ENCODE measurements at places on chromosomes 11 and 22.

DNA sequence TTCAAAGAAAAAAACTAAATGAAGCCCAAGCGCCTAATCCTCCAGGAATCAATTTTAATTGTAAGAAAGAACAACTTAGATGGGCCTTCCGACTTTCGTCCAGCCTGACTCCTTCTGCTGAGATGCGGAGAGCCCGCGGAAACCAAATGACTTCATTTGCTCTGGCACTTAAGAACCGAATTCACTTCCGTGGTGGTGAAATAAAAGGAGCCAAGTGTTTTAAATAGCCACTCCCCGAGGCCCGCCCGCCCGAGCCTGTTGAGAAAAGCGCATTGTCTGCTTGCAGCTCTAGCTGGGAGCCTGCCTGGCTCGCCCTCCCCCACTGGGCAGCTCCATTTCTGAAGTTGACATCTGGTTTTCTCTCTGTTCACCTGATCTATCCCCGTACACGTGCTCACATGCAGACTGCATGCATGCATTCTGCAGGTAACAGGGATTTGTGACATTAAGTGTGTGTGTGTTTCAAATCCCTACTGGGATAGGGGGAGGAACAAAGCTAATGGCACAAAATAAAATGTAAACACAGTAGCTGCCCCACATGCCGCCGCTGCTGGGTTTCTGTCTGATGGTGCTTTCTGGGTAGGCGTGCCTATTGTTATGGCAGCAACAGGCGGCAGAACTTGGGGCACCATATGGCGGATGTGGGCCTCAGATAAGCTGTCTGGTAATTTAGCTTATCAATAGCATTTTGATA lies 6.2 kb downstream of the TEAD1 start:
- no peak for DNase-seq

GRCh38 chr22:32034275-32034674 lies 8.8 kb upstream of the SLC5A1 start:
- DNase-seq = no peak

- no peak for DNase-seq
Measured at GRCh38 chr22:23104187-23104971, 34.1 kb downstream of the GNAZ start.

DNA sequence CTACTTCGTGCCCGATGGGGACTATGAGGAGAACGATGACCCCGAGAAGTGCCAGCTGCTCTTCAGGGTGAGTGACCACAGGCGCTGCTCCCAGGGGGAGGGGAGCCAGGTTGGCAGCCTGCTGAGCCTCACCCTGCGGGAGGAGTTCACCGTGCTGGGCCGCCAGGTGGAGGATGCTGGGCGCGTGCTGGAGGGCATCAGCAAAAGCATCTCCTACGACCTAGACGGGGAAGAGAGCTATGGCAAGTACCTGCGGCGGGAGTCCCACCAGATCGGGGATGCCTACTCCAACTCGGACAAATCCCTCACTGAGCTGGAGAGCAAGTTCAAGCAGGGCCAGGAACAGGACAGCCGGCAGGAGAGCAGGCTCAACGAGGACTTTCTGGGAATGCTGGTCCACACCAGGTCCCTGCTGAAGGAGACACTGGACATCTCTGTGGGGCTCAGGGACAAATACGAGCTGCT lies 751 bp downstream of the FIBIN start:
- no peak for DNase-seq

DNA sequence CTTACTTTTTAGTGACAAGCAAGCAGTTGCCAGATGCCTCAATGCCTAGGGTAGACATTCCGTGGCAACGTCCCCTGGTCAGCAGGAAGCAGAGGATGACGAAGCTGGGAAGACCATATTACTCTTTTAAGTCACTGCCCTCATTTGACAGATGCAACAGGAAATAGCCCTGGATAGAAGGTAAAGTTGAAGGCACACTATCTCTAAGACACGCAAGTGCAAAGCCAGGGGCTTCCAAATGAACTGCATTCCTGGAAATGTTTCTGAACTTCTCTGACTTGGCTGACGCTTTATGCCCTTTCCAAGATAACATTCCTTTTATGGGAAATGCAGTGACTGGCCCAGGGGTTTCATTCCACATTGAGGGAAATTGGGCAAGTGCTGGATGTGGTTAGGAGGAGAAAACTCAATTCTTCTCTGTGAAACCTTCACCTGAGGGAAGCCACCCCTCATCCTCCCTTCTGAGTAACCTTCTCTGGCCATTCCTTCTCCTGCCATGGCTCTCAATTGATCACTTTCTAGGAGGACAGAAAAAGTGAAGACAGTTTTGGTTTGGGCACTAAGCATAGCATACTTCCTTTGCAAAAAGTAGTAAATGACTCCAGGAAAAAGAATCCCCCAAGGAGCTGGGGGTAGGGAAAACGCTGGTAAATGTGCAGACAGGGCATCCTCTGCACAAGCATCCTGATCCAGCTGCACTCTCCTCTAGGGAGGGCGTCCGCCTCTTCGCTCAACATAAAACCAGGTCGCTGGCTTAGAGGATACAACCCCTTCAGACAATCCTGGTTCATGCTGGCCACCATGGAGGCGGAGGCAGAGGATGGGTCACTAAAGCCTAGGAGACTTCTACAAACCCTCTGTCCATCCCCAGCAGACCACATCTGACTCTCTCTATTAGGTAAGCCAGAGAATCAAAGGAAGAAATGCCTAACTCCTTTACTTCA lies 14.5 kb downstream of the PCSK7 start:
- no peak for DNase-seq

- no peak for DNase-seq
Measured at GRCh38 chr11:129265125-129265788, 73.1 kb upstream of the ARHGAP32 start.

GRCh38 chr22:32628628-32629572 lies 154.3 kb downstream of the FBXO7 start:
- no peak for DNase-seq

DNA sequence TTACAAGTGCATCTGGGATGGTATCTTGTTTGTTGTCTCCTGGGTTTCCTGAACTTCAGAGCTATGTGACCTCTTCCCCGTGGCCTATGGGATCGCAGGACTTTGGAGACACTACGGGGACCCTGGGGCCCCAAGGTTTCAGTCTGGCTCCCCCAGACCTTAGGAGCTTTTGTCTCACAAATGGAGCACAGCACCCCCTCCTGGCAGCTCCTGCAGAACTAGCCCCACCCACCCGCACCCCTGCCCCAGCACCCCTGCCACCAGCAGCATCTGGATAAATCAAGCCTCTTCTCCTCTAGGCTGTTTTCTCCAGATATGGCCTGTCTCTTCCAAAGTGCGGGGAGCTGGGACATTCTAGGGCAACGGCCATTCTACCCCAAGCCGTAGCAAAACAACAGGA lies 10.4 kb downstream of the RCOR2 start:
- peak; percentile 25 for DNase-seq

DNA sequence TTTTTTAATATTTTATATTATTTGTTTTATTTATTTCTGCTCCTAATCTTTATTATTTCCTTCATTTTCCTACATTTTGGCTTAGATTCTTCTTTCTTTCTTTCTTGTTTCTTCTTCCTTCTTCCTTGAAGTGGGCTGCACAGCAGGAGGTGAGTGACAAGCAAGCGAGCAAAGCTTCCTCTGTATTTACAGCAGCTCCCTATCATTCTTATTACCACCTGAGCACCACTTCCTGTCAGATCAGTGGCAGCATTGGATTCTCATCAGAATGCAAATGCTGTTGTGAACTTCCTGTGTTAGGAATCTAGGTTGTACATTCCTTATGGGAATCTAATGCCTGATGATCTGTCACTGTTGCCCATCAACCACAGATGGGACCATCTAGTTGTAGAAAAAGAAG lies 784.9 kb upstream of the LUZP2 start:
- DNase-seq = no peak

DNA sequence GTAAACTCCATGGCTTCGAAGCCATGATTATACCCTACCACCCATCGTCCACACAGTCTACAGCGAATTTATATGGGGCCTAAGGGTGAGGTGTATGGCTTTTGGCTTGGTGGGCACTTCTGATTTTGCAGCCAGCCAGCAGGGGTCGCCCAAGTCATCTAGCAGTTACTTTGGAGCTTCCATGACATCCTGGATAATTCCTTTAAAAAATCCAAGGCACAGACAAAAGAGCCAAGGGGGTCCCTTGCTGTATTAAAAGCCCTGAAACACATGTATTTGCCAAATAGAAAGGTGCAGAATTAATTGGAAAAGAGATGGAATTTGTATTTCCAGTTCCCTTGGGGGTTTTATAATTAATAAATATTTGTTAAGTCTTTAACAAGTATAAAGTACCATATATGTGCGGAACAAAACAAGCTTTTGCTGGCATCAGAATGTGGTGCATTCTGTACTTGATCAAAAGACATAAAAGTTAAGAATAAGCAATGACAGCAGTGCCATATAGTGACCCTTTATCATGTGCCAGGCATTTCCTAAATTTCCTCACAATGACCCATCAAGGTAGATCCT lies 132.8 kb upstream of the PITPNB start:
- DNase-seq = no peak

DNA sequence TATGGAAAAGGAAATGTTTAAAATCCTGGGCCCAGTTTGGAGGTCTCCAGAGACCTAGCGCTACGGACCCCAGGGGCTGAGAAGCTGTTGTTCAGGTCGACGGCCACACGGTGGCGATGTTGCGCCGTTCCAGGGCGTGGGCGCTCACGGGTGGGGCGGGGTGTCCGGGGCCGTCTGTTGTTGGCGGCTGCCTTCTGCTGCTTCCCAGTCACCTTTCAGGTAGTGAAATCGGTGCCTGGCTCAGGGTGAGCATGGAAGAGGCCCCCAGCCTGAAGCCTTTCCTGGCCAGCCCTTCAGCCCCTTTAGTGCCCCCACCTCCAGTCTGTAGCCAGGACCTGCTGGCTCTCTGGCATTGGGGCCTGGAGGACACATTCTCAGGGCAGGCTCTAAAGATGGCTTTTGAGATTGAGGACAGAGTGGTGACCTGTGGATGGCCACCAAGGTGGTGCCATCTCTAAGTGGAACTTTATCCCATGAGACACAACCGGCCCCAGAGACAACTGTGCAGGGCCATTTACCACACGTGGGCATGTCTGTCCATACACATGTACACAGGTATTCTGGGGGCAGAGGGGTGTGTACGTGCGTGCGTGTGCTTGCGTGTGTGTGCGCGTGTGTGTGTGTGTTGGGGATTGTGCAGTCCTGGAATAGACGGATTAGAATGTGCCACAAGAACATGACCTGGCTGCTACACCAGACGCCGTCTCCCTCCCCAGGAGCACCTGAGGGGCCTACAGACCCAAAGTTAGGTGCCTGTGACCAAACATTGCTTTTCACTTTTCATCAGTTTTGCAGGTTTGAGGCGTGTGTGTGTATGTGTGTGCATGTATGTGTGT lies 53.8 kb downstream of the ST14 start:
- DNase-seq = peak; percentile 63

- DNase-seq = no peak
Measured at GRCh38 chr11:46345131-46345597, 2.1 kb upstream of the DGKZ start.

GRCh38 chr11:69699213-69699612 lies 4.6 kb downstream of the FGF19 start:
- no peak for DNase-seq

DNA sequence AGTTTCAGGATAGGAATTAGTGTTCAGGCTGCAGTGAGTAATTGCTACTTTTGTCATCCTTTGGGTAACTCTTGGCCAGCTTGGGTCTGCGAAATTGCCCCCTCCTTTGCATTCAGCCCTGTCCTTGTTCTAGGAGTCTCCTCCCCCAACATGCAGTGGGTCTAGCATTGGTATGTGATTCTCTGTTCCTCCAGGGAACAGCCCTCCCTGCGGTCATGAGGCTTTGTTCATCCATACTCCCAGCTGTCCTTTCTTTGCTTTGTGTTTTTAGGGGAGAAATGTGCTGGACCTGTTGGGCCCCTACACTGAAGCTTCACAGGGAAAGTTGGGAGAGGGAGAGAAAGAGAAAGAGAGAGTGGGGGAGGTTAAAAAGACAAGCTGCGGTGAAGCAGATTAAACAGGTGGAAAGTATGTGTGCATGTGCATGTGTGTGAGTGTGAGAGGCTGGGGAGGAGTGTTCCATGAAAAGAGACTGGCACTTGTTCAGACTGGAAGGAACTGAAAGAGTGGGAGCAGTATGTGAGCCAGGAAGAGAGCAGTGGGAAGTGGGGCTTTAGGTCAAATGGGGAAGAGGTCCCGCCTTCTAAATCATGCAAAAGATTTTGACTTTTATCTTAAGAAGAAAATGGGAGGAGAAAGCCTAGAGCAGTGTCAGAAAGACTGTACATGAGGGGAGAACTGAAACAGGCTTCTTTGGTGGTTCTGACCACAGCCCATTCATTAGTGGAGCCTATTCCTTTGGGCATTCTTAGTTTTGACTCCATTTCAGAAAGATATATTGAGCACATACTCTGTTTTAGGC lies 17.9 kb upstream of the SESN3 start:
- DNase-seq = no peak

Measured in activated T-helper 9 cell treated with anti-CD3 and anti-CD28 coated beads, Interleukin-2, amount 50 U/mL, for 16 hours (primary cell).